Stomach (tissue), 19 donors: ENCODE measurements at places on chromosomes 1 and 21. TPM values are rescaled to one million over a fixed set of nuclear protein-coding genes. Genes with fewer than 3 reads are reported as not detected.

DNA sequence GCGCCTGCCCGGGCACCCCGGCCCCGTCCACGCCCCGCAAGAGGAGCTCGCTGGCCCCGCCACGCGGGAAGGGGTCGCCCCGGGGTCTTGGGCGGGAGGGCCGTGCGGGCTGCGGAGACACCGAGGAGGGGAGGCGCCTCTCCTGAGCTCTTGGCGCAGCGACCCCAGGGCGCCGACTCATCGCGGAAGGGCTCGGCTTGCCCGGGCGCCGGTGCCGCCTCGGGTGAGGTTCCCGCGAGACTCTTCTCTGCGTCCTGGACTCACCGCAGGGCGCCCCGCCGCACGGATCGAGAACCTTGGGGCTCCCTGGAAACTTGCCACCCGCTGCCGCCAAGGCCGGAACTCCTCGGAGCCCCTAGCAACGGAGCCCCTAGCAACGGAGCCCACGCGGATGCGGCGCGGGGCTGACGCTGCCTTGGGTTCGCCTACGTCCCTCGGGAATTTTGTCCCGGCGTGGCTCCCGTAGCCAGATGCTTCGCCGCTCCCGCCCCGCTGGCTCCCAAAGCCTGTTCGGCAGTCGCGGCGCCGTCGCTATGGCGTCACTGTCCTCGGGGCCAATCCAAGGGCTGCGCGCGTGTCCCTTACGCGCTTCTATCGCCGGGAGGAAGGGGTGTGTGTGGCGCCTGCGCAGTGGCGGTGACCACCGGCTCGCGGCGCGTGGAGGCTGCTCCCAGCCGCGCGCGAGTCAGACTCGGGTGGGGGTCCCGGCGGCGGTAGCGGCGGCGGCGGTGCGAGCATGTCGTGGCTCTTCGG, at the start of gene ATAD3A:
Gene ATAD3A (plus strand): TSS at position 630 of the 753 bp plus-strand sequence. CDS start 107 bp downstream, at position 737.
- peak; percentile 99 for DNase-seq

BSND gene
- not detected for total RNA-seq

CRYAA gene
- not detected for total RNA-seq

- DNase-seq, result no peak
These were observed 8.4 kb downstream of the SGIP1 start for GRCh38 chr1:66542314-66542713.

MTF1 gene
- 1.2 TPM for total RNA-seq

CCT3 gene
- total RNA-seq, result 124 TPM

GRCh38 chr1:198079432-198079951, 77.3 kb upstream of the NEK7 start:
- no peak for DNase-seq

GRCh38 chr1:231594749-231595148, 31.8 kb upstream of the DISC1 start:
- DNase-seq, result no peak

SCNM1 gene
- 17.4 TPM for total RNA-seq

FOXD3 gene
- not detected for total RNA-seq

GRCh38 chr1:84700070-84700469, 9.8 kb upstream of the SSX2IP start:
- DNase-seq, result no peak

FLG2 gene
- total RNA-seq, result not detected

MATN1 gene
- total RNA-seq, result not detected

DNA sequence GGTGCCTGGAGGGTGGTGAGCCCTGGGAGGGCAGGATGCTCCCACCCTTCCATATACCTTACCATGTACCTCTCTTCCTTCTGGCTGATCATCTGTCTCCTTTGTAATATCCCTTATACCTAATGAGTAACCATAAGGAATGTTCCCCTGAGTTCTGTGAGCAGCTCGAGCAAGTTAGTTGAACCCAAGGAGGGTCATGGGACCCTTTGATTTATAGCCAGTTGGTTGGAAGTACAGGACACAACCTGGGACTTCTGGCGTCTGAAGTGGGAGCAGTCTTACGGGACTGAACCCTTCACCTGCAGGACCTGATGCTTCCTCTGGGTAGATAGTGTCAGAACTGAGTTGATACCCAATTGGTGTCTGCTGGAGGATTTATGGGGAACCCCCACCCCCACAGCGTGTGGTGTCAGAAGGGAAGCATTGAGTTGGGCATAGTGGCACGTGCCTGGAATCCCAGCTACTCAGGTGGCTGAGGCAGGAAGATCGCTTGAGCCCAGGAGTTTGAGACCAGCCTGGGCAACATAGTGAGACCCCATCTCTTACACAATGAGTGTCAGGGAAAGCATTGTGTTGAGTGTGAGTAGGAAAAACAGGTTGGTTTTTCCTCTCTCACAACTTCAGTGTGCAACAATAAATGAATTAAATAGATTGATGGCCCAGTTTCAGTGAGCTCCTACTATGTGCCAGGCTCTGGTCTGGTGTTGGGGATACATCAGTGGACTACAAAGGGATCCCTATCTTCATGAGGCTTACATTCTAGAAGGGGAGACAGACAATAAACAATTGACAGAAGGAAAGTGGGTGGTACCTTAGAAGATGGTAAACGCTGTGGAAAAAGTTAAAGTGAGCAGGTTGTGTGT, 16.0 kb downstream of the DNAJC16 start:
- DNase-seq, result no peak
